ENCODE measurements at places on chromosomes 7 and 10.

DNA sequence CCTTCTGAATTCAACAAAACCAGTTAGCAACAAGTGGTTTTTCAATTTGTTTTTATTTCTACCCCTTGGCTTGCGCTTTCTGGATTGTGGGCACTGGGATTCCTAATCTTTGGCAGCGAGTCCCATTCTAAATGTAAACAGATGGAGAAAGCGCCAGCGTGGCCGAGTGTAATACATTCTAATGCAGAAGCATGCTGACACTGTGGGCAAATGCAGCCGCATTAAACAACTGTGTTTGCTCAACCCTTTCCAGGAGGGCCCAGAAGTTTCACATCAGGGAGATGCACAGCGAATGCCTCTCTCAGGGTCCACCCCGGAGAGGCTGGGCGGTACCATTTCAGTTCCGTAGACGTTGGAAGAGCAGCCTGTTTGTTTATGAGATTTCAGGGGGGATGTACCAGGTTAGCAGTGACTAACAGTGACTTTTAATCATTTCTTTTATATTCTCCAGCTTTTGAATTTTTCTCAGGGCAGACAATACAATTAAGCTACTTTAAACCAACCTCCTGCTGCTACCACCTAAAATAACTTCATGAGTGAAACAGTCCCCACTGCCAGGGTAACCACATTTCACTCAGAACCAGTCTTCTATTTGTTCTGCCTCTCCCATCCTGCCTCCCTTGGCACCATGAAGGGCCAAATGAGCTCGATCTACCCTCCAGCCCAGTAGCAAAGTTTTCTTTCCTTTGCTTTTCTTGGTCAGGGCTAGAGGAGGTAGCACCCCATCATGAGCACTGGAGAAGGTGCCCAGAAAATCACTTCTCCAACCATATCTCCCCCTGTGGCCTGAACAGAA is 164.2 kb upstream of the ITGB1 start:
- peak; percentile 97 for DNase-seq

DNA sequence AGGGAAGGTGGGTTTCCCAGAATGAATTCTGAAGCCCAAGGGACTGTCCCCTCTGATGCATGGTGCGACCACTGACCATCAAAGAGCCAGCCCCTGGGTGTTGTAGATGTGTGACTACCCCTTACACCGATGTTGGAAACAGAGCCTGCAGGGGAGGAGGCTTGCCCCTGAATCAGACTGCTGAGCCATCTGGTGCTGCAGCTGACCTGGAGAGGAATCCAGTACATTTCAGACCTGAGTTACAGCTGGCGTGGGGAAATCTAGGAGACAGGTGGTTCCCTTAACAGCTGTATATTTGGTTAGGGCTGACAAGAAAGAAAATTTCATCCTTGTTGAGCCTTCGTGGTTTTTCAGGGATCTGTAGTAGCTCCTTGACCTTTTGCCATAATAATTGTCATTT is 195.5 kb downstream of the CELF2 start:
- DNase-seq: no peak

DNA sequence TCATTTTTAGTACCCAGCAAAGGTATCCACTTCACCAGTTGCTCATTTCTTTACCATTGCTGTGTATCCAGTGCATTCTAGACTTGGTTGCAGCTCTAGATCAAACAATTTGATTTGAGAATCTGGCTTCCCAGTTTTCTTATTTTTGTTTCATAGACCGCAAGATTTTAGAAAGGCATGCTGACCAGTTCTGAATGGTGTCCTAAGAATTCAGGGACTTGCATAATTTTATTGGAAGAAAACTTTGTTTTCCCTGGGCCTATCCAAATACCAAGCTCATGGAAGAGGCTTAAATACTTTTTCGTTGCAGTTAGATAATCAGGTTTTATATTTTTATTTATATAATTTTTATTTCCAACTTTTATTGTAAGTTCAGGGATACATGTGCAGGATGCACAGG is 58.3 kb downstream of the BICC1 start:
- DNase-seq: no peak

DNA sequence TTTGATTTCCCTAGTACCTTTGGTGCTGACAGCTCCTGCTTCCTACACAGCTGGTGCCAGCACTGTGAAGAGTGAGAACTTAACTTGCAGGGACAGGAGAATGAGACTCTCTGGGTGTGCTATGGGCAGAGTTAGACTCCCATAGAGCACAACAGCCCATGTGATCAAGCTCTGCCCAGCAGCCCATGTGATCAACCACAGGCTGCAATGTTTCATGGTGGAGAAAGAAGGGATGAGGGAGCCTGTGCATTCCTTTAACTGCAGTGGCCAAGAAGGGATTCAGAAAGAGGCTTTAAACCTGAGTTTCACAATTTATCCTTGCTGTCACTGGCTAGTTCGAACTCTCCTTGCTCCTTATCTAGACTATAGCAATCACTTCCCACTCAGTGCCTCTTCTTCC is 10.0 kb upstream of the MEST start:
- peak; percentile 24 for DNase-seq

- no peak for DNase-seq
These were observed 83.6 kb upstream of the TMEM106B start for GRCh38 chr7:12127455-12127854.

GRCh38 chr10:37895674-37896073 is 38.3 kb upstream of the ZNF248 start:
- DNase-seq: no peak

GRCh38 chr7:136148920-136149319 is 171.8 kb upstream of the MTPN start:
- DNase-seq: no peak
